DMS53 (cell line): ENCODE measurements at places on chromosomes 7 and 10.

GRCh38 chr7:34298492-34299013 lies 359.5 kb upstream of the NPSR1 start:
- no peak for DNase-seq

- DNase-seq, result no peak
Observed at GRCh38 chr10:17179002-17179401, 22.5 kb downstream of the TRDMT1 start.

- DNase-seq, result no peak
Observed at GRCh38 chr10:9781666-9782065, 1236.0 kb upstream of the CELF2 start.

DNA sequence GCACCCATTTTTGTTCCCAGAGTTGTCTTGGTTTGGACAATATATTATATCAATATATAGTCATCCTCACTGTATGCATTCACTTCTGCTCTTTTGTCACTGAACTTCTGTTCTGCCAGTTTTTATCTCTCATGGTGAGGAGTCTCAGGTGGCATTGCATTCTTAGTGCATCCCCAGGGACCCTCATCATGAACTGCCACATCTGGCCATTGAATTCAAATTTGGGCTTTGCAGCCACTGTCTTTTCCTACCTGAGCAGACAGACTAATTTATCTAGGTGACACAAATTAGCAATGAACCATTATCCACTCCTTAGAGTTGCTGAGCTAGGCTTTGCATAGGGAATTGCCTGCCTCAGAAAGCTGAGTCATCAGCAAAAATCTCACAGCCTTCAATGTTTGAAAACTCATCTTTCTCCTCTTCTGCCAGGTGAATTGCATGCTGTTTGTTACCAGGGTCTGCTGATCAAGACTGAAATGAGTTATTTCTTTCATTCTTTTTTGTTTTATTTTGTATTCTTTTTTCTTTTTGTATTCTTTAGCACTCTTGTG lies 316.8 kb upstream of the MTPN start:
- no peak for DNase-seq
